Inflammatory macrophage treated with lipopolysaccharide for 4 hours (primary cell): ENCODE measurements at places on chromosomes 1 and 21.

- no peak for DNase-seq
Measured at GRCh38 chr1:161839591-161839990, 73.5 kb downstream of the ATF6 start.

- no peak for DNase-seq
Measured at GRCh38 chr21:45016406-45017038, 57.9 kb upstream of the ADARB1 start.

GRCh38 chr1:245537992-245538391 lies 383.2 kb downstream of the KIF26B start:
- DNase-seq: no peak

DNA sequence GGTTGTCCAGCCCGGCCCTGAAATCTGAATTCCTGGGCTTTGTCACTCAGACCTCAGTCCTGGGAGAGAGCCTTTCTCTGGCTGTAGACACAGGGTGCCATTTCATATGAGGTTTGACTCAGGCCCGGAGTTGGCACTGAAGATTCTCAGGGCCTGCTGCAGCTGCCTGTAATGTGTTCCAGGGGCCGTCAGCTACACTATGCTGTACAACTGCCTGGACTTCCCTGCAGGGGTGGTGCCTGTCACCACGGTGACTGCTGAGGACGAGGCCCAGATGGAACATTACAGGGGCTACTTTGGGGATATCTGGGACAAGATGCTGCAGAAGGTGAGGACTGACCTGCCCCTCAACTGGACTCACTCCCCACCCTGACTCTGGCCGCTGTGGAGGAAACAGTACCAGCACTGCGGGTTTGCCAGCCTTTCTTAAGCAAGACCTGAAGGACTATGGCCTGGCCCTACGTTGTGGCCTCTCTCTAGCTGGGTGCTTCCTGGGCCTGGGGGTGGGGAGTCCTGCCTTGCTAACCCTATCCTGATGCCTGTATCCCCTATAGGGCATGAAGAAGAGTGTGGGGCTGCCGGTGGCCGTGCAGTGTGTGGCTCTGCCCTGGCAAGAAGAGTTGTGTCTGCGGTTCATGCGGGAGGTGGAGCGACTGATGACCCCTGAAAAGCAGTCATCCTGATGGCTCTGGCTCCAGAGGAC lies 18.9 kb downstream of the FAAH start:
- no peak for DNase-seq

- DNase-seq: no peak
Measured at GRCh38 chr1:225533238-225533637, 105.4 kb upstream of the LBR start.

DNA sequence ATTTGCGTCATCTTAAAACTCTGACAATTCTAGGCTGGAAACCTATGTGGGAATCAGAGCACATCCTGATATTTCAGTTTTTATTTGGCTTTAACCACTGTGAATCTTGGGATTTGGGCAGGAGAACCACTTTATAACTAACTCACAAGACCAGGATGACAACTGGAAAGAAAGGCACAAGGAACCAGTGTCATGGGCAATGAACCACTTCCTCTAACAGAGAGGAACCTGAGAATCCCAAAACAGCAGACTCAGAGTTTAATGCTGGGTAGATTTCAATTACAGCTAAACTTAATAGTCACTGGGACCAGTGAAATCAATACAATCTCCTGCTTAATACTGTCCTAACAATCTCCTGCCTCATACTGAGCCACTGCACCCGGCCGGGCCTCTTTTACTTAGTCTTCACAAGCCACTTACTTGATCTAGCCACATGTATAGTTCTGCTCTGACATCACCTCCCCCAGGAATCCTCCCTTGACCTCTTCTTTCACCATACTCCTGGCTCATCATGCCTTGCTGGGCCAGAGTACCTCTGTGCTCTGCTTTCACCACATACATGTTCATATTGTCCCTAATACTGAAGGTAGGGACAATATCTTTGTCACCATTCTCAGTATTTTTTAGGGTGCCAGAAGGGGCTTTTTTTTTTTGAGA lies 20.2 kb upstream of the SLFNL1 start:
- DNase-seq: peak; percentile 56
